ENCODE measurements at places on chromosomes 4 and X. TPM values are rescaled to one million over a fixed set of nuclear protein-coding genes. Genes with fewer than 3 reads are reported as not detected.

DOK7 gene
- 21.4 TPM for total RNA-seq

PPEF2 gene
- not detected for total RNA-seq

RTL9 gene
- 0.03 TPM for total RNA-seq

FAM184B gene
- not detected for total RNA-seq

BBS12 gene
- total RNA-seq, result 5.2 TPM

GPR50 gene
- not detected for total RNA-seq

- no peak for DNase-seq
Measured at GRCh38 chrX:136034668-136035067, 49.4 kb downstream of the SLC9A6 start.

DNA sequence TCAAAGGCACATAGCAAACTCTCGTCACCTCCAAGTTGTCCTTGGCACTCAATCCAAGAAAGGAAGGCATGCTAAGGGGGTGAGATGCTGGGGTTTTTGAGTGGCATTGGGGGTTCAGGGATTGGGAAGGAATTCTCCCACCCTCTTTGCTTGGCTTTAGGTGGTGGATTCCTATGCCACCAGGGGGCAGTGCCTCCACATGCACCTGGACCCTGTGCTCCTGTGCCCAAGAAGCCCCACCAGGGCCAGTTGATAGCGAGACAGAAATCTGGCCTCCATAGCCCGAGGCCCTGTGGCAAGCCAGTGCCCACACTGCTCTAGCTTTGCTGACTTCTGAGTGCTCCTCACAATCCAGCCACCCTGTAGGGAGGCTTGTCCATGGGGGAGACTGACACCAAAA is 2.0 kb upstream of the FATE1 start:
- peak; percentile 11 for DNase-seq

DNA sequence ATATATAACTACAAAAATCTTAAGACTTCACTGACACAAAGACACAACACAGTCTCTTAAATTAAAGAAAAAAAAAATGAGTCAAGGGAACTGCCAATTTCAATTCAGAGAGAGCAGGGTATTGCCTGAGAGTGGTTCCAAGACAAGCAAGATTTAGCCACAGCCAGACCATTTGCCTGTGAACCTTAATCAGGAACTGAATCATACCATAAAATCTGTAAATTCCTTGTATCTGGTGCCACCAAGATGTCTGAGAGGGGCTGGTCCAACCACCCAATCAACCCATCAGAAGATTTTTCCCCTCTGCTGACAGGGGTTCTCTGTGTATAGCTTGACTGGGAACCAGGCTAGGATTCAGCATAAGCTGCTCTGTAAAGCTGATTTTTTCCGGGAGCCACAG is 159.2 kb downstream of the CPEB2 start:
- DNase-seq, result no peak

- no peak for DNase-seq
Measured at GRCh38 chrX:110395877-110396276, 37.2 kb downstream of the RTL9 start.

DNA sequence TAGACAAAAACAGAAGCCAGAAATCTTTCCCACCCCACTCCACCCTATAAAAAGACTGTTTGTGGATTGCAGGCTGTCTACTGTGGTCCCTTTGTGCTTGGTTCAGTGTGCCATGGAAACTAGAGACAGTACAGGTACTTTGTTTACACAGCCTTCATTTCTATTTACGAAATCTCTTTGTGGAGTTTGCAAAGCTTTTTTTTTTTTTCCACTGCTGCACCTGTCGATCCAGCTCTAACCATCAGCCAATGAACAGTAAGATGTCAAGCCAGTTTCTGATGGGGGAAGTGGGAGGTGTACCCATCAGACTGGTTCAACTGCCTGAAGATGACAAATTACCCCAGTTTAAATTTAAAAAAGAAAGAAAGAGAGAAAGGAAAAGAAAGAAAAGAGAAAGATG is 20.2 kb upstream of the LRBA start:
- no peak for DNase-seq

All from A172 (cell line).